Activated CD4-positive, alpha-beta T cell treated with anti-CD3 and anti-CD28 coated beads, Interleukin-2, amount 10 ng/mL, durations not matched to agents 24 days and 14 days (primary cell): ENCODE measurements at places on chromosomes 7 and 10. TPM values are rescaled to one million over a fixed set of nuclear protein-coding genes. Genes with fewer than 3 reads are reported as not detected.

- no peak for DNase-seq
Measured at GRCh38 chr10:129832573-129833467, 131.3 kb downstream of the EBF3 start.

DNA sequence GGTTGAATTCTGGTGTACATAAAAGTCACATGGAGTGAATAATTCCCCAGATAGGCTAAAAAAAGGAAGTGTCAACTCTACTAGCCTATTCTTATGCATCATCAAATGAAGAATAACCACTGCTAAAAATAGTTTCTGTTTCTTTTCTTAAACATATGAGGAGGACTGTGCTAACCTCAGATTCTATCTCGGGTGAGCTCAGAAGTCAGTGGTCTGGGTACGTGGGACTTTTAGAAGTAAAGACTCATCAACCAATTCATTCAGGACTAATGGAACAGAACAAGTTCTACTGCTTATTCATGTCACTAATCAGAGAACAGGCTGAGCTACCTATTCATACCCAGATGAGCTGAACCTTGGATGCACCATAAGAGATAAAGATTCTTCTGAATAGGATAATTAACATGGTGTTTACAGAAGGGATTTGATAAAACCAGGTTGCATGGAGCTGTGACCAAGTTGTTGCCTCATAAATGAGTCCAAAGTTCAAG, 9.5 kb upstream of the ASAH2 start:
- DNase-seq: peak; percentile 65

GRCh38 chr10:21173802-21174714, 276.9 kb upstream of the NEBL start:
- peak; percentile 63 for DNase-seq

DNA sequence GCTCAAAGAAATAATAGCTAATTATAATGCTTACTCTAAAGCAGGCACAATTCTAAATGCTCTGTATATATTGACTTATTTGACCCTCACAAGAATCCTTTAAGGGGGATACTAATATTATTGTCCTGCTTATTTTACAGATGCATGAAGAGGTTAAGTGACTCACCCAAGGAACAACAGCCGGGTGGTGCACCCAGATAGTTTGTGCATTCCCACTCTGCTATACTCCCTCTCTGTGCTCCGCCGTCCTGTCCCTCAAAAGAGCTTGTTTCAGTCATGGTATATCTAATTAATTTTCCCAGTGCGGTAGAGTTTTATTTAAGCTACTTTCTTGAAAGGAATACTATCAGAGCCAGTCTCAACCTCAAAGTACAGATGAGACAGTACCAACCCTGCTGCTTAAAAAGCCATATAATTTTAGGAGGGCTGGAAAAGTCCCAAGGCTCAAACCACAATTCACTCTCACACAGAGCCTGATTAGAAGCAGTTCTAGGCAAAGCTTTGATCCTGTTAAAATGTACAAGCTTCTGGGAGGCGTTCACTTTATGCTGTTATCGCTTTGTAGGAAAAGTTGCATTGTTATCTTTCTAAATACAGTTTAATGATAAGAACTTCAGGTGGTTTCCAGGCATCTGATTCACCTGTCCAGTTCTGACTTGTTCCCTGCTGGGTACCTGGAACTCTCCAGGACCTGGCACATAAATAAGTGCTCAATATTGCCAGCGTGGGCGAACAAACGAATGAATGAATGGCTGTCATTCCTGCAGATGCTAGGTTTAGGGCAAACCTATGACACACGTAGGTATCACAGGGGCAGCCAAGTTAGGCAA, 261.5 kb upstream of the KLF14 start:
- peak; percentile 55 for DNase-seq

The CNTNAP2 gene
- not detected in 2 replicates for total RNA-seq

DNA sequence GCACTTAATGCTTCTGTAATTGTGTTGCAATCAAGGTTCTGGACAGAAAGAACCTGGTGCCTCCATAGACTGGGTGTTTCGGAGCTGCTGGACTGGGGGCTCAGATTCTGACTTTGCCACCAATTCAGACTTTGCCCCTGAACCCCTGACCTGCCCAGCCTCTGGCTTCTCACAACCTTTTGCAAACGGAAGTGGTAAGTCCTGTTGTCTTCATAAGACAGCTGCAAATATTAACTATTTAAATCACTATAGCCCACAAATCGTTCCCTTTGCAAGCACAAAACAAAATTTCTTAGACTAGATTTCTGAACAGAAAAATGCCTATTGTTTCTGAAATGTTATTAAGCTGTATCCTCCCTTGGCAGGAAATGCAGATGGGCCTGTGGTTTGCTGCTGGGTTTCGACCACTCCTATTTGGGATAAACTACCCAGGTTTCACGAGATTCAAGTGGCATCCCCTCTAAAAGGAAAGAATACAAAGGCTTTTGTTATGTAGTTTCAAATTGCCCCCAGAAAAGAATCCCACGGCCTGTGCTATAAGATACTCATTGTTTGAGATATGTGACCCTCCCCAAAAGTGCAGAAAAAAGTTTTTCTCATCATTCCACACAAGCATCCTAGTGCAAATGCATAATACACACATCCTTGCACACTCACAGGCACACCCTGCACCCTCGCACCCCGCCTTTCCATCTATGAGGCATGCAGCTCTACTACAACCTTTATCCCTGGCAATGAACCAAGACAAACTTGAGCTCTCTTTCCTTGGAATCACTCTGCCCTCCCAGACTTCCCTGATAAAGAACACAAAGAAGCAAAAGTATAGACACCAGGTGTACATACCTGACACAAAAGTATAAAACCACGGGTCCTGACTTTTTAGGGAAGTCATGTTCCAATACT, 209.1 kb downstream of the PRPF18 start:
- DNase-seq: peak; percentile 62

DNA sequence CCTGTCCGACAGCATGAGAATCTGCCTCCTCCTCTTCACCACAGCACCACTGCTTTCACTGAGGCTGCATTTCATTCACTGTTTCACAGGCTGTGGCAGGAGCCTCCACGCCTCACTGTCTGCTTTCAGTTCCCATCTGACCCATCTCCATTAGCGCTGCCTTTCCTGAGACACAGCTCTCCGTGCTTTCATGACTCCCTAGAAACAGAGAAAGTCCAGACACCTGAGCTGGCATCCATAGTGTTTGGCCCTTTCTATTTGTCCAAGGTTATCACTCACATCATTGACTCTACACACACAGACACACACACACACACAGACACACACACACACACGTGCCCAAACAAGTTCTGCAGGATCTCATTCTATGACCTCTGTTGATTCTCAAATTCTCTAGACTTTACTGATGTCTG, 5.2 kb downstream of the LGI1 start:
- no peak for DNase-seq

DNA sequence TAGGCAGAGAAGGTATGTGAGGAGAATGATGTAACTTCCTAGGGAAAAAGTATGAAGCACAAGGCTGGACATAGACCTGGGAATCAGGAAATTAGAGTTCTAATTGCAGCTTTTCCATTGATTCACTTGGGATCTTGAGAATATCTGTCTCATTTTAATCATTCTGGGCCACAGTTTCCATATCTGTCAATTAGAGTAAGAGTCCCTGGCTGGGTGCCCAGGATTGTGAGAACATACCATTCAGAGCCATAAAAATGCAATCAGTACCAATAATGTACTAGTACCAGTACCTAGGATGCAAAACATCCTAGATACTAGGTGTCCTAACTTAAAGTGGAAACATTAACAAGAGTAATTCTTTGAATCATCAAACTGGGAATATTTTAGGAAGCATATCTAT, 29.6 kb downstream of the CAV1 start:
- DNase-seq: peak; percentile 4

The MUC12 gene
- 0.76 and 1.5 TPM in 2 replicates for total RNA-seq

DNA sequence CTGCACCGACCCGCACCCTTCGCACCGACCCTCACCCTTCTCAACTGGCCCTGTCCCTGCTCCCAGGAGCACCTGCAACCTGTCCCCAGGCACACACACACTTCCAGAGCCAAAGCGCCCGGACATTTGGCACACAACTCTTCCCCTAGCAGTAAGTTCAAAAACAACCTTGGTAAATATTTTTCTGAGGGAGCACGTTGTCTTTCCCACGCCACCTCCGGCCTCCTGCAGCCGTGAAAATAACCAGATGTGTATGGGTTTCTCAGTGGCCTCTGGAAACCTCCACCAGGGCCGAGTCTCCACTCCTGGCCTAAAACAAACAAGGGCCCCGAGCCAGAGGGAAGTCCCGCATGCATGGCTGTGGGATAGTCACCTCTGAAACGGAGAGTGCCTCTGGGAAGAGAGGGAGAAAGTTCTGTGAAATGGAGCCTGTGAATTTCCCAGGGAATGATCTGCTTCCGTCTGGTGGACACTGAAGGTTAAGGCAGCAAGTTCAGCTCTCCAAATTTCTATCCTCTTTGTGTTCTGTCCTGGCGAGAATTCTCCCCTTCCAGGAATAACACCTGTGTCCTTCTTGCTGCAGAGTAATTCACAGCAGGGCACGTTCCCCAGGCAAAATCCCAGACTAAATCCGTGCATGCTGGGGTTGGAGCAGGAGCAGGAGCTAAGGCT, 15.8 kb downstream of the PODXL start:
- DNase-seq: no peak

The HGF gene
- total RNA-seq: not detected in 2 replicates

GRCh38 chr7:151880688-151881087, 3.8 kb upstream of the PRKAG2 start:
- no peak for DNase-seq

The GRM3 gene
- not detected in 2 replicates for total RNA-seq

GRCh38 chr7:76048668-76048988, 722 bp downstream of the MDH2 start:
- DNase-seq: peak; percentile 75

GRCh38 chr7:17902599-17902998, 37.7 kb downstream of the SNX13 start:
- DNase-seq: no peak

The PIP gene
- total RNA-seq: not detected in 2 replicates

- no peak for DNase-seq
Measured at GRCh38 chr7:24574386-24574785, 1.1 kb downstream of the PALS2 start.

GRCh38 chr10:58661902-58662301, 149.2 kb downstream of the BICC1 start:
- no peak for DNase-seq

DNA sequence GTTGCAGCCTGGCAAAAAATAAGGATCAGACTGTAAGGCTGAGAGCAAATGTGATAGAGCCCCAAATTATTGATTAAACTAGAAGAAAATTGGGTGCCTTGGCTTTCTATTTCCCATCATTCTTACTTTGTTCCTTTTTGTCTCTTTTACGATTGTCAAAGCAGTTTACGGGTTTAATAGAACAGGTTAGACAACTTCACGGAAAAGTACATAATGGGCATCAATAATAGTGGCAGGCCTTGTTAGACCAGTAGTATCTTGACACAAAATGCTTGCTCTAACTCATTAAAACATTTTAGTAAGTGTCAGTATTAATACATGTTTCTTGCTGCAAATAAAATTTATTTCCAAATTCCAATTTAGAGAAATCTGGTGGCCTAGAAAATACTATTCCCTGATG, 14.5 kb upstream of the GGCT start:
- DNase-seq: no peak

The PTPRN2 gene
- total RNA-seq: 0.31 and 0.33 TPM in 2 replicates

DNA sequence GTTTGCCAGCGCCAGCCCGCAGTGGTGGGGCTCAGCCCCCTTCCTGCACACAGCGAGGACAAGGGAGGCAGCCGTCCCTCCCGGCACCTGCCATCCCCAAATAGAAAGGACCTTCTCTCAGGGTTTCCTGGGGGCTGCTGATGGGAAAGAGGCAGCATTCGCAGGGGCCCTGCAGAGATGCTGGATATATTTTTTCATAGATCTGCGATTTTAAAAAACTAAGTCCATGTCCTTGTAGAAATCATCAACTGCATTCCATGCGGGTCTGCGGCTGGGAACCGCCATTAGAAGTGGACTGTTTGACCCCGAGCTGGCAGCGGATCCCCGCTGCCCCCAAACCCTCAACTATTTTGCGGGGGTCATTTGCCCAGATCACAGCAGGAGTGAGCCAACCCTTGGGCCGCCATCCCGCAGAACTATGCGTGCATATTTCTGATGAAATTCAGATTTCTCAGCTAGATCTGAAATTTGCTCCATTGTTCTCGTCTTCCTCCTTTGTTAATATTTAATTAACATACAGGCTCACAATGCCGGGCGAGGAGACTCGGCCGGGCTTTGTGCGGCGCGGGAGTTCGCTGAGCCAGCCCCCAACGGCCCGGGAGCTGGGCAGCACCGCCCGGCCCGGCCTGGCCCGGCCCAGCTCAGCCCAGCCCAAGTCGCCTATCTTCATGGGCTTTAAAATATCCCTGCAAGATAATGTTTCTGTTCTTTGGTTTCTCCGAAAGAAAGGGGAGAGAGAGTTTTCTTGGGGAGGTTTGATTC, 2.0 kb downstream of the EN2 start:
- DNase-seq: no peak

DNA sequence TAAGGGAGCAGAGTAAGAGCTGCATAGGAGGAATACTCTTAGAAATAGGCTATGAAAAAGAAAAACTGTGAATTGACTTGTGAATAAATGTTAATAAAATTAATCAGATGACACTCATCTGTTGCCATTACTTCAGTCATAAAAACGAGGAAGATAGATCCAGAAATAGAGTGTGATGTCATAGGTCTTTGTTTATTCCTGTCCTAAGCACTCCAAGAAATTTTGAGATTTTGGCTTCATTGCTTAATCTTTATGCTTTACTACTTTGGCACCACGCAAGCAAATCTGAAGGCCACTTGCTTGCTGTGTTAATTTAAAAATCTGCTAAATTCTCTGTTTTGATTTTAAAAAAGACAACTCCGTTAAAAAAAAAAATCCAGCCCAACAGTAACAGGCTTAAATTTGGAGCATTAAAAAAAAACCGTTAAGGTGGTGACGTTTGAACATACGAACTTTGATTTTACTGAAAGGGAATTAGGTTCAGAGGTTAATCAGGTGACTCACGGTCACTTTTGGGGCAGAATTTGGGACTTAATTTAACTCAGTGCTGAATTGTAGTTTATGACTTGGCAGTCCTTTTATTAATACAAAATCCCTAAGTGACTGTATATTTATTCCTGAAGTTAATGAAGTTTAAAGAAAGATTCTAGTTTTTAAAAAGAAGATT, 3.4 kb downstream of the IFRD1 start:
- DNase-seq: no peak

- DNase-seq: no peak
Measured at GRCh38 chr7:129702761-129703338, 91.3 kb downstream of the NRF1 start.

DNA sequence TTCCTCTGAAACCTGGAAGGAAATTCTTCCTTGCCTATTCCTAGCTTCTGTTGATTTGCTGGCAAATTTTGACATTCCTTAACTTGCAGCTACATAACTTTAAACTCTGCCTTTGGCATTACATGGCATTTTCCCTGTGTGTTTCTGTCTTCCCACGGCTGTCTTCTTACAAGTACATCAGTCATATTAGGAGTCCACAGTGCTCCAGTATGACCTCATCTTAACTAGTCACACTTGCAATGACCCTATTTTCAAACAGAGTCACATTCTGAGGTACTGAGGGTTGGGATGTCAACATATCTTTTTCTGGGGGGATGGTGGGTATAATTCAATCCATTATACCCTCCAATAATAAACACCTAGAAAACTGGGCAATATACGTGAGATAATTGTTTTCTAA, 37.4 kb upstream of the EPHB6 start:
- DNase-seq: no peak

The FKBP6 gene
- total RNA-seq: not detected in 2 replicates
